DMS79 (cell line): ENCODE measurements at places on chromosomes 4 and X.

DNA sequence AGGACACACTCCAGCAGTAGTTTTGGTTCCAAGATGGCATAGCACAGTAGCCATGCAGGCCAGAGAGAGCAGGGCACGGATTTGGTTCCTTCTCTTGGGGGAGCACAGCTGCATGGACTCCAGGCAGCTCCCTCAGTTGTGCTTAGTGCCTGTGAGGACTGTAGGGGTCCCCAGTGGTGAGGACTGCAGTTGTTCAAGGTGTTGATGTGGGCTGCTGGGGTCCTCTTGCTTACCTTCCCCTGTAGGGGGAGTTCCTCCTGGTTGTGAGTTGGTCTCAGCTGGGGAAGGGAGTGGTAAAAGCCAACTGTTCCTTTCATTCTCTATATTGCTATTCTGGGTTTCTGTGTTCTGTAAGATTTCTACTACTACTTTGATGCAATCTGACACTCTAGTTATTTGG lies 606.5 kb downstream of the MAGEB5 start:
- no peak for DNase-seq

- DNase-seq, result no peak
Measured at GRCh38 chr4:89119836-89120235, 8.5 kb downstream of the TIGD2 start.

DNA sequence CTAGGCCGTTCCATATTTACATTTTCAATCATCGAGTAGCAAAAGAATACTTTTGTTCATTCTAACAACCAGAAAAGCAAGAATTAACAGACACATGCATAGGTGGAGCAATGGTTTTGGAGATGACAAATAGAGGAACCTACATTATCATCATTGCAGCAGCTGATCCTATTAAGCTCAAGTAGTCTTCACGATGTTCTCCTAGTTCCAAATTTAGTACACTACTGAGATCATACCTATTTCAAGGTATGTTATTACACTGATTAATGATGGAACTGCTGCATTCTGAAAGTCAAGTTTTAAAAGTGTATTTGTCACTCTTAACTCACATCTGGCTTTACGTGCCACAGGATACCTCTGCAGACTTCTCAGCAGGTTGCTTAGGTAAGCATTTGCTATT lies 87.4 kb downstream of the ADGRA3 start:
- DNase-seq, result no peak

GRCh38 chr4:145619639-145619996 lies 433 bp downstream of the MMAA start:
- DNase-seq, result no peak

DNA sequence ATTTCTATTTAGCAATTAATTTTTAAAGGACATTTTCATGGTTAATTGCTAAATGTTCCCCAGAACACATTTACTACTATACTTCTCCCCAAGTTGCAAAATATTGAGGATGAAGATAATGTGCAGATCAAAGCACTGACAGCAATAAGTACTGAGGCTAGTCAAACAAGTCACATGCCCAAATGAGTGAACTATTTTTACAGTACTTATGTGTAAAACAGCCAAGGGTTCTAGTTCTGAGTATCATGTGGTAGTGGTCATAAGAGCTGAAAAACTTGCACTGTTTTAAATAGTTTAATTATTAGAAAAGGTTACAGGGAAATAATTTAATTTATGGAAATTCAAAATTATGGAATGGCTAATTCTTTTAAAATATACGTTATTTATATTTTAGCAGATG lies 3.8 kb downstream of the GALNTL6 start:
- DNase-seq, result no peak

DNA sequence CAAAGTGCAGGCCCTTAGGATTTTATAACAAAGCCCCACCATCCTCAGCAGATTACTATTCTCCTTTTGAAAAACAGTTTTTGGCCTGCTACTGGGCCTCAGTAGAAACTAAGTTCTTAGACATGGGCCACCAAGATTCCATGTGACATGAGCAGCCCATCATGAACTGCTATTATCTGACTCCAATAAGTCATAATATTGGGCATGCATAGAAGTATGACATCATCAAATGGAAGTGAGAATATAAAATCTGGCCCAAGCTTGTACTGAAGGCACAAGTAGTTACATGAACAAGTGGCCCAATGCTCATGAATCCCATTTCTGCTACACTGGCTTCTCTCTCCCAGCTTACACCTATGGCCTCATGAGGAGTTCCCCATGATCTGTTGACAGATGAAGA lies 404.8 kb downstream of the EPHA5 start:
- no peak for DNase-seq

- no peak for DNase-seq
Measured at GRCh38 chr4:90165883-90166282, 38.7 kb downstream of the CCSER1 start.

DNA sequence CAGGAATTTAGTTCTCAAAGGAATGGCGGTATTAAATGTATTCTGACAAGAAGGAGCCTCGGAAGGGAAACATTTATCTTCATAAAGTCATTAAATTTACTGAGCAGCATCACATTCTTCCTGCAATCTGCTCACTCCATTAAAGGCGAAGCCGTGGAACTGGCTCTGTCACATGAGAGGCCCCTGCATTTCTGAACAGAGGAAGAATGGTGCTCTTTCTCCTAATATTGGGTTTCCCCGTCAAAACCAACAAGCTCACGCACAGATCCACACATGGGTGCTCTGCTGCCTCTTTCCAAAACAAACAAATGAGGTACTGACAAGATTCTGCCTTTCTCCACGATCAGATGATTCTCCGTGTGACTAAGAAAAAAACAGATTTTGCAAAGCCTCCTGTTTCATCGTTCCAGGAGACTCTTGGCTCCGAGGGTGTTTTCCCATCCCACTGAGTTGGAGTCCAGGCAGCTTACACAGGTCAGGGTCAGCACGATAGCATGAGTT lies 191.2 kb downstream of the IDS start:
- no peak for DNase-seq

GRCh38 chrX:9436812-9437211 lies 28.0 kb upstream of the TBL1X start:
- no peak for DNase-seq

DNA sequence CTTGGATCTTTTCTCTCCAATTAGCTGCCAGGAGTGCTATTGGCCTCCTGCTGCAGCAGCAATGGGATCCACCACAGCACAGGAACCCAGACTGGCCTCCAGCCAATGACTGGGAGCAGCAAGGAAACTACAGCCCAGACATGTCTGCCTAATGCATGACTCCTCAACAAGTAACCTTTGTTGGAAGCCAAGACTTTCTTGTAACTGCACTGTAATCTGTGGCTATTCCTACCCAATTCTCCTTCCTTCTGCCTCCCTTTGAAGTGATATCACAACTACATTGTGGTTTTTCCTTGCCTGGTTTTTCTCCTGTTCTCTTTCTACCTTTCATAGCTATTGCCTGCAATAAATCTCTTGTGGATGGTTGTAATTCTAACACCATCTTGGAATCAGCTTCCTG lies 39.8 kb downstream of the SNCA start:
- no peak for DNase-seq

DNA sequence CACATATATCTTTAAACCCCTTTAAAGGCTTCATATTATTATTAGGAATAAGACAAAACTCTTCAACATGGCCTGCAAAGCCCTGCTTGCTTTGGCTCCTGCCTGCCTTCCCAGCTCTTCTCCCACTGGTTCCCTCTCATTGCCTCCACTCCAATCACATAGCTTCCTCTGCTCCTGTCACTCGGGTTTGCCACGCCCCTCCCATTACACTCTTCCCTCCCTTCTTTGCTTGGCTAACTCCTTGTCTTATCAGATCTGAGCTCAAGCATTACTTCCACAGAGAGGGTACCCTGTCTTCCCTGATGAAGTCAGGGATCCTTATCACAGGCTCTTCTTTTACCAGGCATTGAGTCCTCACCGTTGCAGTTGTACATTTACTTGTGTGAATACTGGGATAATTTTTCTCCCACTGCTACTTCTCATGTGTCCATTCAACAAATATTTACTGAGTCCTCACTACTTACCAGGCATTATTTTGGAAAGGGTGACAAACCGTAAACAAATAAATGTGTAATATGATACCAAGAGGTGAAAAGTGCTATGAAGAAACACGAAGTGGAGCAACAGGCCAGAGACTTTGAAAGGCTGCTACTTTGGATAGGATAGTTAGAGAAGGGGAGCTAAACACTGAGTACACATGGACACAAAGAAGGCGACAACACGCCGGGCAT lies 3.2 kb upstream of the VGLL1 start:
- DNase-seq, result no peak

GRCh38 chr4:187016101-187016500 lies 292.4 kb upstream of the FAT1 start:
- DNase-seq, result no peak

- no peak for DNase-seq
Measured at GRCh38 chrX:9164533-9165426, 130.9 kb upstream of the FAM9B start.

DNA sequence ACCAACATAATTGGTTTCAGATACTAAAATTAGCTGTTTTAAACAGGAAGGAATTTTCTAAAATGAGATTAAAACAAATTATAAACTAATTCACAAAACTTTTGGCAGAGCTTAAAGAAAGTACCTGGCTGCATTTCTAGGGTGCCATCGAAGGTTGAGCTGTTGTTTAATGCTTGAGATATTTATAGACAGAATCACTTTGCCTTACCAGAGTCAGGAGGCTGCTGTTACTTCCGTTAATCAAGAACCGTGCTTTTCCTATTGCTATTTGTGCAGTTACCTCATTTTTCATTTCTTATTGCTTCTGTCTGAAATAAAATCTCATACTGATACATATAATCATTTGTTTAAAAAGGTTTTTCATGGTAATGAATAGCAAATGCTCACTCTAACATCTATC lies 242.9 kb downstream of the TECRL start:
- DNase-seq, result no peak

DNA sequence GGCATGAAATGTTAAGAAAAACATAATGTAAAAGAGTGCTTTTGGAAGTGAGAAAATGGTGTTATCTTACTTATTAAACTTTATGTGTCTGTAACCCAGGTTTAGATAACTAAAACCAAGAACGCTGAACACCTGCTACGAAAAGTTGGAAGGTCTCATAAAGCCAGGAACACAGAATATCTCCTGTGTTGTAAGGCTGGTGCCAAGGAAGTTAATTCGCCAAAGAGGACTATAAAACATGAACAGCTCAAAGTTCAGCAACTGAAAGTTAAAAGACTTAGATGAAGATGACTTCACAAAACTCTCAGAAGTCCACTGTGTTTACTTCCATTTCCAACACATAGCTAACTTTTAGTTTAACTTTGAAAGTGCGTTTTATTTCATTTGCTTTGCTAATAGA lies 54.3 kb downstream of the GPRIN3 start:
- no peak for DNase-seq

DNA sequence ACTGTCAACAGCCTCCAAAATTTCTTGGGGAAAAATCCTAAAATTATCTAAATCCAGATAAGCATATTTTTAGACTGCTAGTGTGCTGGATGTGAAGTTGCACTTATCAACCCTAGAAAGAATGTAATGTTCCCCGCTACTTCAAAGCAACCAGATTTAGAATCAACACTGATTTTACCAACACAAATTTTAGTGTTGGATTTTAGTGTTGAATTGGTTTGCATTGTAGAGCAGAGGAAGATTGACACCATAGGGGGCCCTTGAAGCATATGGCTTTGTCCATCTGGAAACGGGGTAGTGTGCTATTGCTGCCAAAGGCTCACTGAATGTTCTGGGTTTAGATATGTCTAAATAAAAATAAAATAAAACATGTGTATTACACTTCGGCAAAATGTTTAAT lies 126.3 kb upstream of the EMCN start:
- DNase-seq, result no peak

DNA sequence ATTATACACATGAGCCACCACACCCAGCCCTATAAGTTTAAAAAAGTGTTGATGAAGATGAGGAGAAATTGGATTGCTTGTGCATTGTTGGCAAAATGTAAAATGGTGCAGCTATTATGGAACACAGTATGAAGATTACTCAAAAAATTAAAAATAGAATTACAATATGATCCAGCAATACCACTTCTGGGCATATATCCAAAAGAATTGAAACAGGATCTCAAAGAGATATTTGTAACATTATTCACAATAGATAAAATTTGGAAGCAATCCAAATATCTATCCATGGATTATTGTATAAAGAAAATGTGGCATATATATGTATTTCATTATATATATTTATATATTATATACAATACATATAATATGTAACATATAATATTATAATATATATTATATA lies 515.6 kb upstream of the GNPDA2 start:
- no peak for DNase-seq

DNA sequence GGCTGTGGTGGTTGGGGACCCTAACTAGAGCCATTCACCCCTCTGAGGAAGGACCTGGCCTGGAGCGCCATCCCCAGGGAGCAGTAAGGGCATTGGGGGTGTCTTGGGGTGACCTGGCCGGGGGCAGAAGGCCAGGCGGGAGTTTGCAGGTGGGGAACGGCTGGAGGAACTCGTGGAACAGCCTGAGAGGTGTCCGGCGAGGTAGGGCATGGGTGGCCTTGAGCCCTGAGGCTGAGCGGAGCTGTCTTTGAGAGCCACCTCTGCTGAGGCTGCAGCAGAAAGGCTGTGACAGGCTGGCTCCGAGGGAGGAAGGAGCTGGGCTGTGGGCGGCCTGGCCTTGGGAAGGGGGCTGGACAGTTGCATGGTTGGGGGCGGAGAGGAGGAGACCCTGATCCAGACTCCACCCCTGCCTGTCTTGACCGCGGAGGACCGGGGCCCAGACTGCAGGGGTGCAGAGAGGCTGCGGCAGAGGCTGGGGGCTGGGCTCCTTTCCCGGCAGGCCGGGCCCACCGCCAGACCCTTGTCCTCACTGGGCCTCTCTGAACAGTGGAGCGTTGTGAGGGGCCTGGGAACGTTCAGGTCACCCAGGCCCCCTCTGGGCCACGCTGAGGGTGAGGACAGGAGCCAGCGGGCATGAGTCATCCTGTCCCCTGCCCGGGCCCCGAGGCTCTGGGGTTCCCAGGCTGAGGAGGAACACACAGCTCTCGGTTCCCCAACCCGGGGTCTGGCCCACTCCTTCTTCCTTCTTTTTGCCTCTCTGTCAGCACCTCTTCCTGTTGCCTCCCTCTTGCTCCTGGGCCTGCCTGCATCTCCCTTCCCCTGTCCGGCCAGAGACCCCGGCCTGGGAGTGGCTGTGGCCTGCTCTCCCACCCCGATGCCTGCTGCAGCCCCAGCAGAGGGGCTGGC lies 8.1 kb downstream of the SH3BP2 start:
- DNase-seq, result no peak

GRCh38 chr4:114488301-114488982 lies 110.2 kb upstream of the UGT8 start:
- DNase-seq, result no peak

DNA sequence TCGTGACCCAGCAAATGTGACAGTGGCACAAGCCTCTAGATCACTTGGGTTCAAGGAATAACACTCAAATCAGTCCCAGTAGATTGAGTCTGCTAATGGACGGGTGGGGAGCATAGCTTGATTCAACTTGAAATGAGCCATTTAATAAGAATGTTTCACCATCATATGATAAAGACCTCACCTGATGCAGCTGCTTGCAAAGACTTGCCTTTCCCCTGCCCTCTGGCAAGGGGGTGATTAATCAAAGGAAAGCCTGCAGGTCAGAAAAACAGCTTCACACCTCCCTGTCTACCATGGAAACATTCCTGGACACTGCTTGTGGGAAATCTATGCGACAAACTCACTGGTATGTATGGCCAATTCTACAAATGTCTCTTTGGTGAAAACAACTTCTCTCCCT lies 54.5 kb downstream of the CD99L2 start:
- DNase-seq, result no peak

- no peak for DNase-seq
Measured at GRCh38 chrX:21757960-21758359, at the start of gene SMPX. TSS of gene SMPX (minus strand) at chrX:21758116. CDS start at chrX:21754290, 3,826 bp downstream.
